ENCODE measurements at places on chromosomes 11 and 22.

DNA sequence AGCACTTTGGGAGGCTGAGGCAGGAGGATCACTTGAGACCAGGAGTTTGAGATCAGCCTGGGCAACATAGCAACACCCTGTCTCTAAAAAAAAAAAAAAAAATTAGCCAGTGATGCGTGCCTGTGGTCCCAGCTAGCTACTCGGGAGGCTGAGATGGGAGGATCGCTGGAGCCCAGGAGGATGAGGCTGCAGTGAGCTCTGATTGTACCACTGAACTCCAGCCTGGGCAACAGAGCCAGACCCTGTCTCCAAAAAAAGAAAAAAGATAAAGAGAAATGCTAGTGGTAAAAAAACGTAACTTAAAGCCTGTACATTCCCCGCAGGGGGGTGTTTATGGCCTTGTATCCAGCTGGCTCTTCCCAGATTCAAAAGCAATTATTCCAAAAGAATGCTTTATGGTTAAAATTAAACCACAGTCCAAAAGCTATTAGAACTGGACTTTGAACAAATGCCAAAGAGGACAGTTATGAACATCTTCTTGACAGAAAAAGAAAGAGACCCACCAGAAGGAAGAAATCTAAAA, 16.4 kb upstream of the SNX32 start:
- DNase-seq, result no peak

- DNase-seq, result no peak
Observed at GRCh38 chr11:63919267-63920125, 2.5 kb upstream of the RCOR2 start.

GRCh38 chr11:95242091-95242844, 11.3 kb upstream of the SESN3 start:
- no peak for DNase-seq

GRCh38 chr22:22047266-22047665, 64.7 kb upstream of the TOP3B start:
- DNase-seq, result no peak

- no peak for DNase-seq
Observed at GRCh38 chr22:19822301-19823117, 32.2 kb downstream of the GNB1L start.

- DNase-seq, result no peak
Observed at GRCh38 chr11:70532066-70532440, 133.7 kb downstream of the CTTN start.

DNA sequence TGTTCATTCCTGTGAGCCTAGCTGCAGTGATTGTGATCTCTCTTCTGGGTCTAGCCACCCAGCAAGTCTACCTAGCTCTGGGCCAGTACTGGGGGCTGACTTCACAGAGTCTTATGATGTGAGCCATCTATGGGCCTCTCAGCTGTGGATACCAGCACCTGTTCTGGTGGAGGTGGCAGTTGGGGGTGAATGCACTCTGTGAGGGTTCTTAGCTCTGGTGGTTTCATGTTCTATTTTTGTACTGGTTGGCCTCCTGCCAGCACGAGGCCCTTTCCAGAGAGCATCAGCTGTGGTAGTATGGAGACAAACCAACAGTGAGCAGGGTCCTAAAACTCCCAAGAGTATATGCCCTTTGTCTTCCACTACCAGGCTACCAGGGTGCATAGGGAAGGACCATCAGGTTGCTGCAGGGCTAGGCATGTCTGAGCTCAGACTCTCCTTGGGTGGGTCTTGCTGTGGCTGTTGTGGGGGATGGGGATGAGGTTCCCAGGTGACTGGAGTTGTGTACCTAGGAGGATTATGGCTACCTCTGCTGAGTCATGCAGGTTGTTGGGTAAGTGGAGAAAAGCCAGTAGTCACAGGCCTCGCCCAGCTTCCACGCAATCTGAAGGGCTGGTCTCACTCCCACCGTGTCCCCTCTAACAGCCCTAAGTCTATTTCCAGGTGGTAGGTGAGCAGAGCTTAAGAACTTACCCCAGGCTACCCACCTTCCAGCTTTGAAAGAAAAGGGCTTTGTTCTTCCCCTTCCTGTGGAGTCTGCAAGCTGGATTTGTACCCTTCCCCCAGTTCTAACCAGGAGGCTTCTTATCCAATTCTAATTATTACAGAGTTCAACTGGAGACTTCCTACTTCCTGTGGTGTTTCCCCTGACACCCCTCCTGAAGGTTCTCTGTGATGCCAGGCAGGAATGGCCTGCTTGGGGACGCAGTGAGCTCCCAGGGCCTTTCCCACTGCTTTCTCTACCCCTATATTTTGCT, 250.7 kb downstream of the LUZP2 start:
- no peak for DNase-seq

GRCh38 chr22:17120711-17121232, 388 bp downstream of the TMEM121B start:
- DNase-seq, result no peak

DNA sequence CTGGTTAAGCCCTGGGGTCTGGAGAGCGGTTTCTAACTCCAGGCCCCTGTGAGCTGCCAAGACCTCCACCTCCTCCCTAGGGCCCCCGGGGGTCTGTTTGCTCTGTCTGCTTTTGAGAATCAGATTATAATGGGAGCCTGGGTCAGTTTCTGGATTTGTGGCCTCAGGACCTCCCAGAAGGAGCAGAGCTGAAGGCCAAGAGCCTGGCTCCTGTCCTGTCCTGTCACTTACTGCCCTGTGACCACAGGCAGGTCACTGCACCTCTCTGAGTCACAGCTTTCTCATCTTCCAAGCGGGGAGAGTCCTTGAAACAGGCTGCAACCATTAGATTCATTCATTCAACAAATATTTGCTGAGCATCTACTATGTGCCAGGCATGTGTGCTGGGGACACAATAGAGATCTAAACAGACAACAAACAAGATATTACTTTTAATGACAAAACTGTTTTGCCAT, 87.3 kb upstream of the FGF3 start:
- DNase-seq, result no peak

GRCh38 chr11:20854215-20854955, 185.0 kb downstream of the NELL1 start:
- no peak for DNase-seq

GRCh38 chr11:85791409-85791990, 19.4 kb downstream of the SYTL2 start:
- no peak for DNase-seq

- DNase-seq, result no peak
Observed at GRCh38 chr11:44709966-44710365, 16.8 kb upstream of the TSPAN18 start.

DNA sequence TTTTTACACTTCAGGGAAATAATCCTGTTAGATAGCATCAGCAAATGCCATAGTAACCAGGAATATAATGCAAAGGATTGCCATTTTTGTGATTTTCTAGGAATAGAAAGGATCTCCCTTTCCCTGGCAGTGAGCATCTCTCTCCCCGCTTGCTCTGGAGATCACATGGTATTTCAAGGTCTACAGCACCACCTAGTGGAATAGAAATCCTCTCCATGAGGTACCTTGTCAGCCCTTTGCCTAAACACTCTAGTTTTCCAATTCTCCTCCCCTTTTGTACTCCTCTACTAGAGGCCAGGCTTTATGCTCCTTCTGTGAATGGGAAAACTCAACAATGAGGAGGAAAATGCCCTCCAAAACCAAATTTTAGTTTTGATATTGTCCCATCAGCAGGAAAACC, 78.4 kb downstream of the XRRA1 start:
- DNase-seq, result no peak

DNA sequence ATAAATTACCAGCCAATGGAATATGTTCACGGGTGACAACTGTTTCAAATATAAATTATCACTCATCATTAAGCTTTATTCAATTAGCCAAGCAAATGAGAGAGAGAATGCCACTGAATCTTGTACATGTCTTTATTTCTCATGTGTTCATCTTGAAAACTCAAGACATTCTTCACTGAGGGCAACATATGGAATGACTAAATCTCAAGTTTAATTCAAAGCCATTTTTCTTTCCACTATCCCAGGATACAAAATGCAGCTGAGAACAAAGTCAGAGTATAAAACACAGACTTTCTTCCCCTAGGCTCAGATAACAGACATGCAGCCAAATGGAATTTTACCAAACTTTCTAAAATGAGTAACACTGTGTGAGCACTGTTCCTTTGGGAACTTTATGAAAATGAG, 12.1 kb upstream of the BBOX1 start:
- DNase-seq, result no peak

- no peak for DNase-seq
Observed at GRCh38 chr11:57815476-57815875, 53.9 kb downstream of the CTNND1 start.

DNA sequence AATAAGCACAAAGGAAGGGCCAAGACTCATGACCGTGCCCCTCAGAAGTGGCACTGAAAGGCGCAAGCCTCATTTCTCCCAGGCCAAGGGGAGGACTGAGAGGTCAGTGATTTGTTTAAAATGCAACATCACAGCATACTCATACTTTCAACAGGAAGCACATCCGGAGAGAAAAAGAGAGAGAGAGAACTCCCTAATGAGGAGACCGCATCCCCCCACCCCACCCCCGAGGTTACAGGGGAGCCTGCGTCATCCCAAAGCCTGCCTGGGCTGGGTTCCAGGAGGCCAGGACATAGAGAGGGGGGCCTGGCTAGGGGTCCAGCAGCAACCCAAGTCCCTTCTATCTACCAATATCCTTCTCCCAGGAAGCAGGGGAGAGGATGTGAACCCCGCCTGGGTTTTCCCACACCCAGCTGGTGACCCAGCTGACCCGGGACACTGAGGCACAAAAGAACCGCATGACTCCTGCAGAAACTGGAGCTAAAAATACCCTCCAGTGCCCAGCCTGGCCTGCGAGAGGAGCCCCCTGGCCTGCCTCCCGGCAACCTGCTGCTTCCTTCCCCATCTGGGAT, 3.8 kb downstream of the CSNK1E start:
- DNase-seq, result no peak

GRCh38 chr11:69122630-69123431, 32.9 kb upstream of the SMIM38 start:
- DNase-seq, result peak; percentile 73

DNA sequence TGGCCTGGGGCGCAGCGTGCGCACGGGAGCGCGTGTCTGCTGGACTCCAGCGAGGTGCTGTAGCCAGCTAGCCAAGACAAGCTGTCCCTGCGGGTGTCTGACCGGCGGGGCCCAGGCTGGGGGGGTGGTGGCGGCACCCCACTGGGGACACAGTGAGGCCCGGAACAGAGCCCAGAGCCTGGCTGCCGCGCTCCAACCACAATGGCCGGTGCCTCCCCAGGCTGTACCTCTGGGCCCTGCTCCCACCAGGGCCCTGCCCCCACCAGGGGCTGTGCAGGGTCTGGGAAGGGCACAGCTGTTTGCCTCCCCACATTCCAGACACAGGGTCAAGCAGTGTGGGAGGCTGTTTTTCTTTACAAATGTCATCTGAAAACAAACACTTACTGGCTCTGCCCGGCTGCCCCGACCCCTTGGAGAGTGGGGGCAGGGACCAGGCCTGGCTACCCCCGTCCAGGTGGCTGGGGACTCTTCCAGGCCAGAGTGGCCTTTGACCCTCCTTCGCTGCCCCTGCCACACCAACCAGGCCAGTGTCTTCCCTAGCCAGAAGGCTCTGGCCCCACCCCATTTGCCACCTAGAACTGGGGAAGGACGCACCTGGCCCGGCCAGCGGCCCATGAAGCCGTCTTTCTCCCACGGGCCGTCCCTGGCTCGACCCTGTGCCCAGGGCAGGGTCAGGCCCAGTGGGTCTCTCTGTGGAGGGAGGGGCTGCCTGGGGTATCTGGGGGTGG, 14.6 kb downstream of the H19 start:
- DNase-seq, result no peak

DNA sequence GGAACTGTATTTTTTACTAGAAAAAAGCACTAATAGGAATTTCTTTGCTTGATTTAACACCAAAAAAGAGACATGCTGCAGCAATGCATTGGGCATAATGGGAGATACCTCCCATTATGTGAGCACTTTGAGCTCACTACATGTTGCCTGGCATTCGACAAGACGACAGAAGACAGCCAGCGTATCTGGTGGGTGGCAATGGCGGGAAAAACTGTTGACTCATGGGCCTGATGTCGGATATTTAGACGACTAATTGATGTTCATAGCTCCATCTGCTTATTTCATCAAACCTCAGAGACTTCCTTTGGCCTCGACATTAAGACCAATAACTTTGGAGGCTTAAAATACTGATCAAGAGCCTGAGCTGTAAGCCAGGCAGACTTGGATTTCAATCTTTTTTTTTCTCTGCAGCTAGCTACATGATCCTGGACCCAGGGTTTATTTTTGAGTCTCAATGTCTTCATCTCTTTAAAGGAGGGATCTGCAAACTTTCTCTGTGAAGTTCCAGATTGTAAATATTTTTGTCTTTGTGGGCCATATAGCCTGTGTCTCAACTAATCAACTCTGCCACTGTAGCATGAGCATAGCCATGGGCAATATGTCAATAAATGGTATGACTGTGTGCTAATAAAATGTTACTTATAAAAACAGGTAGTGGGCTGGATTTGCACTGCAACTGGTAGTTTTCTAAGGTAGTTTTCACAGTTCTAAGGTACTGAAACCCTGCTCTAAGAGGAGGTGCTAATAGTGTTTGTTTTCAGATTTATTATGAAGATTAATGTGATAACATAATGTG, 375.1 kb downstream of the METTL15 start:
- no peak for DNase-seq

DNA sequence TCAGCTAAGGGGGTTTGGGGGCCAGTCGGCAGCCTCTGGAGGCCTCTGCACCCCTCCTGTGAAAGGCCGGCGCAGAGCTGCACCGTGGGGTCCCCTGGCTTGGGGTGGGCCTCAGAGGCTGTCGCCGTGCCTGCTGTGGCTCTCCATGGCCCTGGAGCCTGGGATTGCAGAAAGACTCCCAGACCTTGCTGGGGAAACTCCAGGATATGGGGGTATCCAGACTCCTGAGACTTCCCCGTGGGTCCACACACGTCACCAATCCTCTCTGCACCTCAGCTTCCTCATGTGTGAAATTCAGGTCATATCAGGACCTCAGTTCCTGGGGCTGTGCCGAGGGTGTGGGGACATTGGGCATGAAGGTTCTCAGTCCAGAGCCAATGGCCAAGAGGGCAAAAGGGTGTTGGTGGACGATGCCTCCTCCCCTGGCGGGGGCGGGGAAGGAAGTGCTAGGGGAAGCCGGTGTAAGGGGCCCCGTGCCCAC, 97.1 kb downstream of the KCNQ1 start:
- no peak for DNase-seq

GRCh38 chr11:95154514-95154913, 64.9 kb downstream of the ENDOD1 start:
- peak; percentile 66 for DNase-seq

- DNase-seq, result no peak
Observed at GRCh38 chr11:14676068-14676467, 32.5 kb downstream of the PDE3B start.

- DNase-seq, result peak; percentile 17
Observed at GRCh38 chr11:104858882-104859775, 39.1 kb downstream of the CASP12 start.

Measured in GM10248 (cell line).